Hepatocyte (in vitro differentiated cells): ENCODE measurements at places on chromosomes 1 and 21. TPM values are rescaled to one million over a fixed set of nuclear protein-coding genes. Genes with fewer than 3 reads are reported as not detected.

- DNase-seq = no peak
Observed at GRCh38 chr21:33261635-33262034, 4.5 kb upstream of the IL10RB start.

DNA sequence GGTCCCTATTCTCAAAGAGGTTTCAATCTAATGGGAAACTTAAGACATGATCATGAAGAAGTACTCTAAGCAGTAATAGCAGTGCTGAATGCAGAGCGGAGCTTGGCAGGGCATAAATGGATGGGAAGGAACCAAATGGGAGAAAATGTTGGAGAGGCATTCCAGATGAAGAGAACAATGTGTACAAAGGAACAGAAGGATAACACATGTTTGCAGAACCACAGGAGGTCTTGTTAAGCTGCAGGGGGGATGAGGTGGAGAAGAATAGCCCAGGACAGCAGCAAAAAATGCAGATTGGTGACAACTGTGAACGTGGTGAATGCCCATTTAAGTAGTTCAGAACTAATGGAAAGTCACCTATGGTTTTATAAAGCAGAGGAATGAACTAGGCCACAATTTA lies 99.1 kb downstream of the ASTN1 start:
- DNase-seq = no peak

- DNase-seq = peak; percentile 18
Observed at GRCh38 chr1:198498881-198499280, 41.6 kb downstream of the ATP6V1G3 start.

- DNase-seq = peak; percentile 50
Observed at GRCh38 chr1:45134461-45134873, 71.9 kb downstream of the ZSWIM5 start.

Gene CA6
- not detected in 2 replicates for total RNA-seq

Gene BGLAP
- 0.17 and 0.60 TPM in 2 replicates for total RNA-seq

DNA sequence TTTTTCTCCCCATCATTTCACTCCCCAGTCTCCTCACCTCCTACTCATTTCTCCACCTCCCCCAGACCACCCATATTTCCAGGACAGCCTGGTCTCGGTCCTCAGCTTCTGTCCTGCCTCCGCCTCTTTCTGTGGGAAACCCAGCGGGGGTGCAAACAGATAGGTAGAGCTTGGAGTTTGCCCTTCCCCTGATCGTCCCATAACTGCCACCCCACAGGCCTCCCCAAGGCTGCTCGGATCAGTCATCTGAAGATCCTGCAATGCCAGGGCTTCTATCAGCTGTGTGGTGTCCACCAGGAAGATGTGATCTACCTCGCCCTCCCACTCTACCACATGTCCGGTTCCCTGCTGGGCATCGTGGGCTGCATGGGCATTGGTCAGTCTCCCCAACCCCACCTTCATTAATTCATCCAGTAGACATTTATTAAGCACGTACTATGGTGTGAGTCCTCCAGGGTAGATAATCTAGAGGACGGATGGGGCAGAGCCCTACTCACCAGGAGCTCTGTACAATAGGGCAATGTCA lies 1.7 kb downstream of the SLC27A3 start:
- DNase-seq = no peak

Gene EDARADD
- total RNA-seq = 2.4 and 4.5 TPM in 2 replicates

- DNase-seq = no peak
Observed at GRCh38 chr1:40798366-40799281, 15.0 kb downstream of the KCNQ4 start.

DNA sequence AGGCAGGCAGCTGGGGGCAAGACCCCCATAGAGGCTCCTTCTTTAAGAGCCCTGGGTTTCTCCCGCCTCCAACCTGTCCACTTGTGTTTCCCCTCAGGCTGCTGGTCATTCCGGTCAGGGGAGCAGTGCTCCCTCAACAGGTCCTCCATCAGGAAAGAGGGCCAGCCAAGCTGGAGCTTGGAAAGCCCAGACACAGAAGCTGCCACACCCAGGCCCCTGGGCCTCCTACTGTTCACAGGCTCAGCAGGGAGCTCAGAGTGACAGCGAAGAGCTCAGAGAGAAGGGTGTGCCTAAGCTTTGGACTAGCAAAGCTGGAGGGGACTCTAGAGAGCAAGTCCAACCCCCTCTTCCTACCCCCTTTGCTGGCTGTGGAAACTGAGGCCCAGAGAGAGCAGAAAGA lies 10.3 kb upstream of the CDCP2 start:
- DNase-seq = no peak

Gene MCOLN2
- 0.63 and 1.2 TPM in 2 replicates for total RNA-seq

DNA sequence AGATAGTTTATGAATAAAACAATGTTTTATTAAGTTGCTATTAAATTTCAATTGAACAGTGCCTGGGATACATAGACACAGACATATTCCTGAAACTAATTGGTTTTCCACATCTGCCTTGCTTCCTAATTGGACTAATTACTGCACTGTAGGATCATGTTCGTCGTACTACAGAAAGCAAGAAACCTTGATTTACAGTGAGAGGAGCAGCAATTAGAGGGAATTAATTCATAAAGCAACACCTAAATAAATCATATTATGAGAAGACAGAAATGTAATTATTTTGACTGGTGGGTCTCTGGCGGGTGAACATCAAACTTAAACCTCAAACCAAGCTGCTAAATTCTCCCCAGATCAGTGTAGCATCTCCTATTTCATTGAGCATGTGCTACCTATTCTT lies 124.6 kb upstream of the CAMK1G start:
- no peak for DNase-seq

DNA sequence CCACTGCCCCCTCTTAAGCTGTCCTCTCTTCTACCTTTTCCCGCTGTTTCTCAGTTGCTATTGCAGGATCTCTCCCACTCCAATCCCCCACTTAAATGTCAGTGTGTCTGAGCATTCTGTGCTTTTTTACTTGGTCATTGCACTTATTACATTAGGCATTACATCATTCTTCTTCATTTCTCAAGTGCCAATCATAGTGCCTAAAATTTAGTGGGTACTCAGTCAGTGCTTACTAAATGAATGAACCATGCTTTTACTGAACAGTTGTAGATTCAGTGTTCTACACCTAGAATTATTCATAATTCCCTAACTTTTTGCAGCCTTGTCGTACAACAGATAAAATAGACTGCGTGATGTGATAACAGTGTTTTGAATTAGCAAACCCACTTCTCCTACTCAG lies 19.4 kb downstream of the ARMH1 start:
- DNase-seq = no peak

DNA sequence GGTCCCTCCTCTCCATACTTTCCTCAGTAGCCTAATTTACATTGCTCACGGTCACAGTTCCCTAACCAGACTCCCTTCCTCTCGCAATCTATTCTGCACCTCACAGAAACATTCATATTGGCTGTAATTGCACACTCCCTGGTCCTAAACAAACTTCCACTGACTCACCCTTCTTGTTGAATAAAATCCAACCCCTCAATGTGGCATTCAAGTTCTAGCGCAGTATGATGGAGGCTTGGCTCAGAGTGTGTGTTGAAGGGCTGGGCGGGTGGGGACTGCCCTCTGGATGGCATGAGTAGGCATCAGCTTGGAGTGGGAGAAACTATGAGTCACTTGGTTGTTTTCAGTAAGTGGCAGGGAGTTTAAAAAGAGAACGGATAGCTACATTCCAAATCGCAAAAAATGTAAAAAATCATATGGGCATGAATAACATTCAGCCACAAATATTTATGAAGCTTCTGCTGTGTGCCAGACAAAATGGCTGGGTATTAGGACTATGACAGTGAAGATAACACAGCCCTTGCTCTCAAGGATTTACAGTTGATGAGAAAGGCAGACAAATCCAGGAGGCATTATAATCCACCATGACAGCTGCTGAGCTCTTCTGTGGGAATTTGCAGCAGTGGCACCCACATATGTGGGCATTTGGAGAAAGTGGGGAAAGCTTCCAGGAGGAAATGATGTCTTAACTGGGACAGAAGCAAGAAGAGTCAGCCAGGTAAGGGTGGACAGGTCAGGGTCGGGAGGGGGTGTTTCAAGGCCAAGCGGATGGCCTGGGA lies 42.2 kb upstream of the LYST start:
- DNase-seq = no peak

Gene CXADR
- 88.9 and 93.4 TPM in 2 replicates for total RNA-seq

DNA sequence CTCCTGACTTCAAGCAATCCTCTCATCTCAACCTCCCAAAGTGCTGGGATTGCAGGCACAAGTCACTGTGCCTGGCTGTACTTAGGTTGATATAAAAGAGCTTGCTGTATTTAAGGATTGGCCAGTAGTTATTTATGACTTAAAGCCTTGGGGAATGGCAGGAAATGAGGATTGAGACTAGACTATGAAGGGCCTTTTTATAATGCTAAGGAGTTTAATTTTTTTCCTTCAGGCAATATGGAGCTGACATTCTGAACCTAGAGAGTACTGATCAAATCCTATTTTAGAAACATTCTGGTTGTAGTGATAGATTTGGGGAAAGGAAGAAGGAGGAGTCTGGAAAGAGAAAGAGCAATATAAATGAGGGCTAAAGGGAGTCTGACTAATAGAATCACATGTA lies 44.7 kb downstream of the MSH4 start:
- no peak for DNase-seq

DNA sequence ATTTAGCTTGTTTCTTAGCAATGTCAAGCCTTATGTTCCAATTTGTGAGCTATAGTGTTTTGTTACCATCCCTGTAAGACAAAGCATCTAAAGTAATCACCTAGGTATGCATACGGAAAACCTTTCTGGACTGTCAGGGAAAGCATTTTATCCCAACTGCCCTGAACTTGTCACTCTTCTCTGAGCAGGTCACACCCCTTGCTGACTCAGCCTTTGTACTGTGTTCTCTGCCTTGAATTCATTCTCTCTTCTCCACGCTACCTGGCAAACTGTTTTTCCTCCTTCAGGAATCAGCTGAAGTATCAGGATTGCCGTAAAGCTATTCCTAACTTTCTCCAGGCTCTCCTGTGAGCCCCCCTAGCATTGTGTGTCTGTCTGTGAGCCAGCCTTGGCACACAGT lies 54.2 kb downstream of the PBX1 start:
- peak; percentile 74 for DNase-seq

GRCh38 chr21:44718571-44718970 lies 7.2 kb upstream of the TSPEAR start:
- DNase-seq = no peak

Gene FAM72B
- total RNA-seq = 1.5 TPM in 2 replicates

GRCh38 chr1:244854166-244854565 lies 10.2 kb downstream of the HNRNPU start:
- DNase-seq = no peak

- no peak for DNase-seq
Observed at GRCh38 chr1:94169126-94169525, 48.2 kb upstream of the ABCA4 start.

Gene RGS8
- total RNA-seq = 0.04 TPM in 1 of 2 replicates, not detected in the other

Gene E2F2
- 0.76 and 1.2 TPM in 2 replicates for total RNA-seq

DNA sequence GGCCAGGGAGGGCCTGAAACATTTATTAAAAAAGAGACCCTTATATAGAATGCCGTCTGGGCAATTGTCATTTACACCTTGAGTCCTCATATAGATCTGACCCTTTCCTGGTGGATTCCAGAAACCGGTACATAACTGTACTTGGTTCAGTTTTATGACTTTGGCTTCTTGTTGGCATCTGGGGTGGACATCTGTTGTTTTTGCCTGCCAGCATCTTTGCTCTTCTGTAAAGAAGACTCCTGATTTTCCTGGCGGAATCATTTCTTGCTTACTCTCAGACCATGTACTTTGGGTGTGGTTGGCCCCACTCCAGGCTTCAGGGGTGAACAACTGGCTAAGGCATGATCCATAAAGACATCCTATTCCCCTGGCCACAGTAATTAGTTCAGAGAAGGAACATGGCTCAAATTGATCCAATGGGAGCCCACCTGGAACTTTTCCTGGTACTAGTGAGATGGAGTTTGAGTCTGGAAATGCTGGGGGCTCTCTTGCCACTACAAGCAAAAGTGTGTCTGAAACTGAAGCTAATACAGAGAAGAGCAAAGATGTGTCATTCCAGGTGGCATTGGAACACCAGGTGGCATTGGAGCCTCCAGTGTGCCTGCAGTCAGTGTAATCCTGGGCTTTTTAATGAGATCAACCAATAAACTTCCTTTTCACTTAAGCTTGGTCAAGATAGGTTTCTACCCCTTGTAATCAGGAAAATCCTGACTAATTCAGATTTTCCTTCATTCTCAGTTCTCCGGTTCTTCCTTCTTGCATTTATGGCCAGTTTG lies 332.5 kb upstream of the CAMK1G start:
- DNase-seq = no peak

GRCh38 chr1:187877220-187877619 lies 1048.5 kb downstream of the PLA2G4A start:
- no peak for DNase-seq

DNA sequence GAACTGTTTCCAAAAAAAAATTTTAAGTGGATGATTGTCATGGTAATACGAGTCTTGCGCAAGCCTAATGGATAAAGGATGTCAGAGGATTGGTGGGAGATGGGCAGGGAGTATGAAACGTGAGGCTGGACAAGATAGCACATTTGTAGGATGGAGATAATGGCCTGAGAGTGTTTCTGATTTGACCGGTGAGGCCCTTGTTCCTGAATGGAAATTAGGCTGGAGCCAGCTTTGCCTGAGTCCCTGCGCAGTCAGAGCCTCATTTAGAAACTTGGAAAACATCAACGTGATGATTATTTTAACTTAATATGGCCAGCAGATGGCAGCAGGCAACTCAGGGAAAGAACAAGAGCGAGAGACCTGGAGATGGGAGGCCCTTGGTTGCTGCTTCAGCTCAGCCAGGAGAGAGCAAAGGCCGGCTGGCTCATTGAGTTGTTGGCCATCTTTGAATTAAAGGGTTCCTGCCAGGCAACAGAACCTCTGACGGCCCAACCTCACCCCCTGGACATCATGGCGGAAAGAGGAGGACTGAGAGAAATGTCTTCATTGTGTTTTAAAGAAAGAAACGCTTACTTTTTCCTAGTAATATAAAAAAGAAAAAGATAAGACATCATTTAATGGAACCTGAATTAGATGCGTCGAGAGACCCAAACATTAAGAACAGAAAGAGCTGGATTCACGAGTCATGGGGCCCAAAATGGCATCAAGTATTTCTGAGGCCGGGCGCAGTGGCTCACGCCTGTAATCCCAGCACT lies 80.3 kb downstream of the SELENOF start:
- peak; percentile 91 for DNase-seq

- DNase-seq = no peak
Observed at GRCh38 chr1:85308833-85309350, 32.5 kb upstream of the BCL10 start.

GRCh38 chr21:31181082-31181750 lies 142.9 kb upstream of the KRTAP19-8 start:
- no peak for DNase-seq

DNA sequence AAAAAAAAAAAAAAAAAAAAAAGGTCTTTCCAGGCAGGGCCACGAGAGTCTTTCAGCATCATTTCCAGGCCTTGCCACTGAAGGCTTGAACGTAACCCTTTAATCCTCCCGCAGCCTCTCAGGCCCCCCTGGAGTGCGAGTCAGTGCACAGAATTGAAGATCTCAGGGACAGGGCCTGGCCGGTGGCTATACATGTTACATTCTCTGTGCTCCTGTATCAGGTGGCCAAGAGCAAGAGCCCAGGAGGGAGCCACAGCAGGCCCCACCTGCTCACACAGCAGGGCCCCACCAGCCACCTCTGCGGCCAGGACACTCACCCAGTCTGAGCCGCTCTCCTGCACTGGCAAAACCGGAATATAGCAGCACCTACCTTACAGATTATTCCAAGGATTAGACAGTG lies 34.1 kb upstream of the SLC25A33 start:
- no peak for DNase-seq

GRCh38 chr1:1431845-1432273 lies 3.6 kb upstream of the VWA1 start:
- peak; percentile 84 for DNase-seq

GRCh38 chr21:37381883-37382585 lies 15.5 kb downstream of the DYRK1A start:
- no peak for DNase-seq

Gene IFI6
- 94.3 and 114 TPM in 2 replicates for total RNA-seq

- no peak for DNase-seq
Observed at GRCh38 chr21:26280148-26280547, 109.6 kb upstream of the APP start.
